Tibial nerve (tissue), 4 donors: ENCODE measurements at places on chromosomes 7 and 10. TPM values are rescaled to one million over a fixed set of nuclear protein-coding genes. Genes with fewer than 3 reads are reported as not detected.
A peak's percentile ranks its signal among the peaks of the same experiment; 100 is the strongest.

PARD3 gene
- total RNA-seq = 42.6 TPM

FAM241B gene
- 5.7 TPM for total RNA-seq

RAMP3 gene
- 117 TPM for total RNA-seq

TWIST1 gene
- total RNA-seq = 13.6 TPM

- no peak for DNase-seq
Observed at GRCh38 chr10:23362069-23362830, 17.7 kb upstream of the C10orf67 start.

DNA sequence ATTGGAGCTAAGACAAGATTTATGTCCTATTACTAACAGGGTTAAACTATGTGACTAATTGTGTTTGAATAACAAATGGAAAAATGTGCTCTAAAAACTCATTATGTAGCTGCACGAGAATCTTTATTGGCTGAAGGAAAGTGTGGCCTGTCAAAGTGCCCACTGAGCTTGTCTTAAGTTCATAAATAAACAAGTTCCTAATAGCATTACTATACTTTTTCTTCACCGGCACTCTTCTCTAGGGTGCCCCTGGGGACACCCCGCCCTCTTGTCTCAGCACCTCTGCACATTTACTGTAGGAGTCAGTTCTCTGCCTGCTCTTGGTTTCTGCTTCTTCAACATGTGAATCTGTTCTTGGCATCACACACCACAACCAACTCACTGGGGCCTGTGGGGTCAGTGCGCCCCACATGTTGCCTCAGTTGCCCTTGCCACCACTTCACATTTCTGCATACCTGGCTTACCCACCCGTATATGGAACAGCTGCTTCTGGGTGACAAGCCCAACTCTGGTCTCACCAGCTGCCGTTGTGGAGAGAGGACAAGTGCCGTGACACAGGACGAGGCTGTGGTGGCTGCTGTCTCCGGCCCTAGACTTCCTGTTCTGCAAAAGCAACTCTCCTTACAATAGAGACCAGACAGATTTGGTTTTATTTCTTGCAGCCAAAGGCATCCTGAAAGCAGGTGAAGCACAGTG is 96.3 kb upstream of the DDC start:
- no peak for DNase-seq

- no peak for DNase-seq
Observed at GRCh38 chr10:1858048-1858447, 120.7 kb upstream of the ADARB2 start.

GRCh38 chr10:106224676-106225075 is 939.8 kb downstream of the SORCS1 start:
- DNase-seq = no peak

- no peak for DNase-seq
Observed at GRCh38 chr10:21757185-21757901, 223.3 kb downstream of the MLLT10 start.

- DNase-seq = no peak
Observed at GRCh38 chr7:74606909-74607510, 50.5 kb upstream of the GTF2I start.

- DNase-seq = no peak
Observed at GRCh38 chr10:78981970-78982281, 86.8 kb upstream of the ZMIZ1 start.

DNA sequence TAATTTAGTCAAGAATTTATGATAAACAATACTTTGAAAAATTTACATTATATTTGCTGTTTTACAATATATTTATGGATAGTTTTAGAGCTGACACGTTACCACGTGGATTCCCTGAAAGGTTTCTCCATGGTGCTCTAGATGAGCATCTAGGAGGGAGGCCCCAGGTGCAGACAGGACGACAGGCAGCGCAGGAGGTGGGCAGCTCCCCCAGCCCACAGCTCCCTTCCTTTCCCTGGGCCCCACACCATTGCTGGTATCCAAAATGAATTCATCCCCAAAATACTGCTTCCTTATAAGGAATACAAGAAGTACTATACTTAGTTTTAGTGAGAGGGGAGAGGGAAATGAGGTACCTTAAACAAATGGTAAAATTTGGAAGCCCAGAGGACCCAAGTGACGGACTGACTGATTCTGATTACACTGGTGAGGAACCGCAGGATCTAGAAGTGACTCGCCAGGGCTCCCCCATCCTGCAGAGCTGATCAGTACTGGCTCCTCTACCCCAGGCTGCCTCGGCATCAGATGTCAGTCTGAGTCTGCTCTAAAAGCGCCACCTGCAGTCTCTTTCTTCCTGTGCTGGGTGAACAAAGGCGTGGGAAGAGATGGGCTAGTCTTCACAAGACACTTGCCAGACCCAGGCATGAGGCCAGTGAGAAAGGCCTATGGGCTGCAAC is 89.2 kb downstream of the DLG5 start:
- DNase-seq = peak; percentile 10

DNA sequence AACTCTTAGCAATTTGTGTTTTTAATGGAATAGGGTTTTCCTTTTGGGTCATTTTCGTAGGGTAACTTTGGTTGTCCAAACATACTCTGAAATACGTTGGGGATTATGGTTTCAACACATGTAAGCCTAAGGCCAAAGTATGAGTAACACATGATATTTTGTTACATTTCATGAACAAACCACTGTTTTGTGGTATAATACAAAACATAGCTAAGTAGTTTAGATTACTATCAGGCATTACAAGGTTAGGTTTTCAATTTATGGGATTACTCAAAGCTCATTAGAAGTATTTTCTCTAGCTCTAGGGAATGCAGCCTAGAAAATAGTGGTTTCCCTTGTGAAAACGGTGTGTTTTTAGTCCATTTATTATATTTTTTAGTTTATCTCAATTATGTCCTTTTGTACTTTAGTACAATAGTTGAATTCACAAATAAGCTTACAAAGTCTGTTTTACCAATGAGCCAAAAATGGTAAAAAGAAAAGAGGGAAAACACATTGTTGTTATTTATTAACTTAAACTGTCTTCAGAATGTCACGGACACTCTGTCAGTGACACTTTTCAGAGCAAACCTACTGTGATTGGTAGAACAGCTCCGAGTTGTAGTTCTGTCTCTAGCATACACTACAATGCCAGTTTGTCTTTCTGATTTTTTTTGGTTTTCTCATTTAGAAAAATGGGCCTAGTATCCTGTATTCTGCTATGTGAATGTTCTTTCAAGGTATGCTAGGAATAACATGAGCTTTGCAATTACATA is 473.7 kb downstream of the SUGCT start:
- no peak for DNase-seq

- DNase-seq = no peak
Observed at GRCh38 chr10:29714096-29714874, 79.5 kb upstream of the SVIL start.

DNA sequence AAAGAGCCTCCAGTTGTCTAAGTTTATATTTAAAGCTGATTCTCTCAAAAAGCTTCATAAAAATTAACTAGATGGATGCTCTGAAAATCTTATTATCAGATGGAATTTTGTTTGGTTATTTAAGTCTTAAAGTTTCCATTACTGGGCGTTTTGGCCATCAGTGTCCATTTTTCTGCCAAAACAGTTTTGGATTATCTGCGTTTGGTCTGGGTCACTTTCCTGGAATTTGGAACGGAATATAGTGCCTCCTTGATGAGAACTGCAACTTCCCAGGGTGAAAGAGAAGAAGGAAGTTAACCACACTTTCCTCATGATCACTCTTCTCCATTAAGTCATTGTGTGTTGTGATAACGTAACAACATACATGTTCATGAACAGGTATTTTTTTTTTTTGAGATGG is 764.9 kb upstream of the AUTS2 start:
- DNase-seq = no peak

DNA sequence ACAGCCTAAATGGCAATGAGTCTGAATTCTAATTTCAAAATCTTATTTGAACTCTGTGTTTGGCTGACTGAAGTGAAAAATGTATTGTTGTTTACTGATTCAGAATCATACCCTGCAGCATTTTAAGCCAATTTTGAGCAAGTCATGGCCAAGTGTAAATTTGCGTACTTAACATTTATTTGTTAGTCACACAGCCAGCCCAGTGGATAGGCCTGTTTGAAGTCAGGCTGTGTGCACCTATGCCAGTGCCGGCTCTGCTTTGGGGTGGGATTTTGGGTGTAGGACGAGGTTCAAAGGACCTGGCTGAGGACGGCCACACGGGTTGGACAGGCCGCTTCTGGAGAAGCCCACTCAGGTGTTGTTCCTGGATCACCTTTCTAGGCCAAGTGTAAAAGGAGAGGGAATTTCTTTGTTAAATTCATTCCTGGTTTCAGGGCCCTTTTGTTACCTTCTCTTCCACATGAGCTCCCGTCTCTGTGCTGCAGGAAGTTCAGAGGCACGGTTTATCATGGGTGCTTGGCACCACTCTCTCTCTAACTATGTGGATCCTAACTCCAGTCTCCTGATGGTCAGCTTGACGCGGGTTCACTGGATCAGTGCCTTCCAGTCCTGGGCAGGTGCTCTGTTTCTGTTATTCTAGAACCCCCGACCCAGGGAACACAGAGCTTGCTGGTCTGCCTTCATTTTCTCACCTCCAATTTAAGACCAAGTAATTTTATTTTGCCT is 84.7 kb downstream of the CCNY start:
- no peak for DNase-seq

- DNase-seq = no peak
Observed at GRCh38 chr7:12706900-12707536, 19.6 kb downstream of the ARL4A start.

- no peak for DNase-seq
Observed at GRCh38 chr10:109592391-109592790, 330.9 kb downstream of the XPNPEP1 start.

GRCh38 chr7:122094549-122094948 is 49.5 kb downstream of the AASS start:
- no peak for DNase-seq
